Mesothelial cell of epicardium (in vitro differentiated cells): ENCODE measurements at places on chromosomes 12 and 14.

DNA sequence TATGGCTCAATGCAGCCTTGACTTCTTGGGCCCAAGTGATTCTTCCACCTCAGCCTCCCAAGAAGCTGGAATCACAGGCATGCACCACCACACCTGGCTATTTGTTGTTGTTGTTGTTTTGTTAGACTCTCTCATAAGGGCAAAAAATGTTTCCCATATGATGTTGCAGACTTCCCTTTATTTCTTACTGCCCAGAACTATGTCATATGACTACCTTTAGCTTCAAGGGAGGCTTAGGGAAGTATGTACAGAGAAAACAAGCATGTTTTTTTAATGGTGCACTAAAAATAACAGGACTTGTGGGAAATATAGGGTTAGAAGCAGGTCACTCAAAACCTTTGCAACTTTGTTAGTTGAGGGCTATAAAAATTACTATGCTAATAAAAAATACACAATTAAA lies 4.3 kb upstream of the GPR19 start:
- DNase-seq: no peak

DNA sequence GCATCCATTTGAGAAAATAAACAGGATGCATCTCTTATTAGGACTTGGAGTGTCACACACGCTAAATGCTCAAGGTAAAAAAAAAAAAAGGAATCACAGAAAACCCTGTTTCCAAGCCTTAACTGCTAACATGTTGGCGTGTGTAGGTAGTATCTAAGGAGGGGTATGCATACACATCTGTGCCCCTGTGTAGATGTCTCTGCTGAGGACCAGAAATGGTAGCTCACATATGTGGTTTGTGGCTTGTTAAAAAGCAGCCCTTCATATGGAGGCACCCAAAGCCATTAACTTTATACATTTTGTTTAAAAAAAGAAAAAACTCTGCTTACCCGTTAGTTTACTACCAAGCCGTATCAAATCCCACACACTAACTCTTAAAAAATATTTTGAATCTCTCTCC lies 314.1 kb downstream of the SNAPC1 start:
- DNase-seq: no peak

DNA sequence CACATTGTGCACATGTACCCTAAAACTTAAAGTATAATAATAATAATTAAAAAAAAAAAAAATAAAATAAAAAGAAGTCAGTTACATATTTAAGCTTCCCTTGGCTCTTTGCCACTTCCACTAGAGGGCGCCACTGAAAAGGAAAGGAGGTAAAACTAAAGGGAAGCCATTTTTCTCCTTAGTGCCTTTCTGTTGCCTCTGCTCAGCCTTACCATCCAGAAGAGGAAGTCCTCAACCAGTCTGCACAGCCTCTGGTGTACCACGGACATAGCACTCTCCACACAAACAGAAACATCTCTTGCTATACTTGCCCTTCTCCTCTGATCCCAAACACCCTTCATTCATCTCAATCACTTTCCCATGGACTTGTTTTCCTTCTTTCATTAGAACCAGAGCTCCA lies 169.0 kb upstream of the EEA1 start:
- DNase-seq: no peak

GRCh38 chr14:99381688-99382060 lies 99.0 kb downstream of the SETD3 start:
- DNase-seq: no peak

- DNase-seq: no peak
These were observed 36.7 kb upstream of the GPATCH2L start for GRCh38 chr14:76115010-76115422.

- no peak for DNase-seq
These were observed 156.3 kb downstream of the RIMBP2 start for GRCh38 chr12:130559806-130560205.

- DNase-seq: no peak
These were observed 106.8 kb downstream of the ZFC3H1 start for GRCh38 chr12:71556875-71557274.

GRCh38 chr12:34338751-34339150 lies 316.5 kb downstream of the ALG10 start:
- DNase-seq: no peak

- no peak for DNase-seq
These were observed 18.8 kb downstream of the COQ6 start for GRCh38 chr14:73968885-73969284.

DNA sequence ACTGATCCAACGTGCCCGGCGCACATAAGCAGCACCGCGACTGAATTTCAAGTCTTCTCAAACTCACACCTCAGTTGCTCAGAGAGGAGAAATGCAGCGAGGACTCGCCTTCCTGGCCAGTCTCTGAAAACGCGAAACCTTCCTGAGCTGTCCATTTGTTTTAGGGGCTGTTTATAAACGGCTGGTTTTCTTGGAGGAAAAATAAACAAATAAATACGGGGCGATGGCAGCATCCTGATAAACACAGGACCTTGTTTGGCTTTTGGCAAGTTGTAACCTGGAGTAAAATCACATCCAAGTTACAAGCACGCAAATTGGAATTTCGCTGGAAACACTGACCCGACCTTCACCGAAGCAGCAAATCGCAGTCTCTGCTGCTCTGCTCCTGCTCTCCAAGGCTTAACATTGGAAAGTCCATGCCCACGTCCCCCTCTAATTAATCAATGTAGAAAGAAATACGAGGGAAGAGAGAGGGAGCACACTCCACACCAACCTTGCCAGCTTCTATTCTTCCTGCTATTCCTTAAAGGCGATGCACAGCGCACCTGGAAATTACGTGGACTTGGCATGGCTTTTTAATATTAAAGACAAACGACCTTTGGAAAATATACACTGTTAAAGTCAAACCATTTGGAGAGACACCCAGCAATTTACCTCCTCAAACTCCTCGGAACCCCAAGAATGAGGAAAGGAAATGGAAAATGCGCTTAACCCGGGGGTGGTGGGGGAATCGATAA lies 248.8 kb downstream of the APAF1 start:
- DNase-seq: no peak

- DNase-seq: no peak
These were observed 23.5 kb downstream of the ATG14 start for GRCh38 chr14:55388160-55388559.

GRCh38 chr12:22539055-22539454 lies 5.3 kb downstream of the C2CD5 start:
- DNase-seq: no peak

- no peak for DNase-seq
These were observed 277.0 kb upstream of the GARIN6 start for GRCh38 chr12:99370421-99371138.

GRCh38 chr14:104678901-104679705 lies 10.3 kb upstream of the INF2 start:
- no peak for DNase-seq

GRCh38 chr12:118358612-118359540 lies 13.8 kb downstream of the TAOK3 start:
- no peak for DNase-seq

GRCh38 chr12:78004249-78005093 lies 173.8 kb downstream of the NAV3 start:
- DNase-seq: no peak

DNA sequence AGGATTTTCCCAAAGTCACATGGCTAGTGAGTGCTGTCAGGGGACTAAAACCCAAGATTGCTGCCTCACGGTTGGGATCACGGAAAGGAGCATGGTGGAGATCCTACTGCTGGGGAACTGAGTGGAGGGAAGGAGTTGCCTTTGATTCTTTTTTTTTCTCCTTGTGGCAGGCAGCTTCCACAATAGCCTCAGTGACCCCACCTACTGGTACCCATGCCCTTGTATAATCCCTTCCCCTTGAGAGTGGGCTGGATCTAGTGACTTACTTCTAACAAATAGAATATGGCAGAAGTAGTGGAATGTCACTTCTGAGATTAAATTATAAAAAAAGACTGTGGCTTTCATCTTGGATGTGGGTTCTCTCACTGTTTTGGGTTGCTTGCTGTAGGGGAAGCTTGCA lies 135.7 kb downstream of the DICER1 start:
- DNase-seq: no peak

DNA sequence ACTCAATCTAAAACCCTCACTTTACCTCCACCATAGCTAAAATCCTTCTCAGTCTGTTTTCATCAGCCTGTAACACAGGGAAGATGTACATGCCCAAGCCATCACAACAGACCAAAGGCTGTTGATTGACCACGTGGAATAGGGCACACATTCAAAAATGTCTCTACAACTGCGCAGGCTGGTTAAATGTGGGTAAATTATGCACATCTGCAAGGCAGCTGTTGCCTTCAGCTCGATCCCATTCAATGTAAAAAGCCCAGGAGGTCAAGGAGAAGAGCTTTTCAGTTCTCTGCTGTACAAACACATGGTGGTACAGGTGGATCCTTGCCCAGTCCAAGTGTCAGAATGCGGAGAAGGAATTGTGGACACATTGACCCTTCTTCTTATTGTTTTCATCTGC lies 354.0 kb downstream of the FLRT2 start:
- DNase-seq: no peak

GRCh38 chr12:96774496-96775256 lies 132.4 kb upstream of the NEDD1 start:
- DNase-seq: no peak

DNA sequence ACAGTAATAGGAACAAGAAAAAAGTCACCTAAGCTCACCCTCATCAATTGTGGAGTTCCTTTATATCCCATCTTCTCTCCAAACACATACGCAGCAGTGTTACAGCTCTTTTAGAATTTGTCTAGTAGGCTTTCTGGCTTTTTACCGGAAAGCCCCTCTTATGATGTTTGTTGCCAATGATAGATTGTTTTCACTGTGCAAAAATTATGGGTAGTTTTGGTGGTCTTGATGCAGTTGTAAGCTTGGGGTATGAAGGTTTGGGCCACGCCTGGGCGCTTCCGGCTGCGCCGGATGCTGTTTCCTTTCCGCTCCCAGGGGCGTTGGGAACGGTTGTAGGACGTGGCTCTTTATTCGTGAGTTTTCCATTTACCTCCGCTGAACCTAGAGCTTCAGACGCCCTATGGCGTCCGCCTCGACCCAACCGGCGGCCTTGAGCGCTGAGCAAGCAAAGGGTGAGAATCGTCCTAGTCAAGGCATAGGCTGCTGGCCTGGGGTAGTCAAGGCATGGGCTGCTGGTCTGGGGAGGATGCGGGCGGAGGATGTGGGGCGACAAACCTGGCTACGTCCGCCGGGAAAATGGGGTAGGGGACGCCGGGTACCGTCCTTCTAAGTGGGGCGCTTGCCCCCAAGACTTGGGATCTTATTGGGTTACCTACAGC lies at the start of the genes C12orf57 and RNU7-1:
Gene C12orf57, plus strand, starts transcription at position 301 of the 659 bp plus-strand sequence. Its CDS starts 100 bp downstream, at position 401.
Gene RNU7-1, plus strand, starts transcription at position 95 of the 659 bp plus-strand sequence.
- DNase-seq: no peak

DNA sequence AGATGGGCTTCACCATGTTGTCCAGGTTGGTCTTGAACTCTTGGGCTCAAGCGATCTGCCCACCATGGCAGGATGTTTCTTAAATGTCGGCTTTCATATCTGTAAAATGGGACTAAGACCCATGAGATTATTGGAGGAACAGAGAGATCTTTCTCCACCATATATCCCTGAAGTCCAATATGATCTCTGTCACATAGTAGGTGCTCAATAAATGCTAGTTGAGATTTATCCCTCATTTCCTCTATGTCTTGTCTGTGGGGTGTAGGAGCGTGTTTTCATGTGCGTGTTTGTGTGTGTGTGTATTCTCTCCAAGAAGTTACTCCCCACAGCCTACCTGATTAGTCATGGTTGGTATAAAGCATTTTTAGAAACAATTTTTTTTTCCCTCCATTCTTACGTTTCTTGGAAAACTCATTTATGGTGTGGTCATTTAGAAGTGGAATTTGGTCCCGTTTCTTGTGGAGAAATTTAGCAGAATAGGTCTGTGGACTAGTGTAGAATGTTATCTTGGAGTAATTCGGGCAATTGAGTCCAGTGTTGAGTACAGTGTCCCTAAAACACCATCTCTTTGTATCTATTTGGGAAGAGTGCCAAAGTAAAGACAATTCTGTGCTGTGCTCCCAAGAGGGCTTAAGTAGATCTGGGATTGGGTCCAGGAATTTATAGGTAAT lies 4.3 kb downstream of the STRAP start:
- no peak for DNase-seq

DNA sequence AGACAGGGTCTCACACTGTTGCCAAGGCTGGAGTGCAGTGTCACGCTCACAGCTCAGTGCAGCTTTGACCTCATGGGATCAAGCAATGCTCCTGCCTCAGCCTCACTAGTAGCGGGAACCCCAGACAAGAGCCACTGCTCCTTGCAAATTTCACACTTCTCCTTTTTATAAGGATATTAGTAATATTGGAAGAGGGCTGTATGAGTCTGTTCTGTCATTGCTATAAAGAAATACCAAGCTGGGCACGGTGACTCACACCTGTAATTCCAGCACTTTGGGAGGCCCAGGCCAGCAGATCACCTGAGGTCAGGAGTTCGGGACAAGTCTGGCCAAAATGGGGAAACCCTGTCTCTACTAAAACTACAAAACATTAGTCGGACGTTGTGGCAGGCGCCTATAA lies 12.9 kb upstream of the ORAI1 start:
- DNase-seq: no peak

GRCh38 chr12:97316321-97316720 lies 146.3 kb upstream of the RMST start:
- no peak for DNase-seq

DNA sequence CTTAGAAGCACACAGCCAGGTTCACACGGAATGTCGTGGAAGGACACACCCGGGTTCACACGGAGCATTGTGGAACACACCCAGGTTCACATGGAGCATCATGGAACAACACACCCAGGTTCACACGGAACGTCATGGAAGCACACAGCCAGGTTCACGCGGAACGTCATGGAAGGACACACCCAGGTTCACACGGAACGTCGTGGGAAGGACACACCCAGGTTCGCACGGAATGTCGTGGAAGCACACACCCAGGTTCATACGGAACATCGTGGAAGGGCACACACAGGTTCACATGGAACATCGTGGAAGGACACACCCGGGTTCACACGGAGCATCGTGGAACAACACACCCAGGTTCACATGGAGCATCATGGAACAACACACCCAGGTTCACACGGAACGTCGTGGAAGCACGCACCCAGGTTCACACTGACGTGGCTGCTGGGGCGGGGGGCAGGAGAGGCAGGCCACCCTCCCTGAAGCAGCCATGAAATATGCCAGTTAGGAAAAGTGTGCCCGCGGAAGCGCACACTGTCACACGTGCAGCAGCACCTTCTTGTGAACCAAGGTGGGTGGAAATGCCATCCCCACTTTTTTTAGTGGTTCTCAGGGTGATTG lies 86.4 kb downstream of the EP400 start:
- no peak for DNase-seq

DNA sequence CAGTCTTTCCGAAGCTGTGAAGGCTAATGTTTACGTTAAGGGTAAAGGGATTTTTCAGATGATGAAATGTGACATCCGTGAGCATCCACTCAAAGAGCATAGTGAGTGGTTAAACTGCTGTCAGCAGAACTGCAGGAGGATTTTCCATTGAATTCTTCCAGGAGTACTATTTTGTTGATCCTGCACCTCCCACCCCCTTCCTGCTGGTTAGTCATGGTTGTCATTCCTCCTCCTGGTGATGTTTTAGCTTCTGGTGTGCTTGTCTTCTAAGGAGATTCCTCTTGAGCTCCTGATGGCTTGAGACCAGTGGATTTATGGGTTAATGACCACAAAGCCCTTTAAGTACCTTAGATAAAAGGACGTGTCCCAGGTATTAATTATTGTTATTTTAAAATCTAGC lies 2.4 kb upstream of the GPRC5D start:
- no peak for DNase-seq

- DNase-seq: no peak
These were observed 30.1 kb upstream of the MAP1LC3B2 start for GRCh38 chr12:116529048-116529447.

- DNase-seq: no peak
These were observed 109.2 kb downstream of the KIF26A start for GRCh38 chr14:104247336-104248202.
